GM23248 (cell line): ENCODE measurements at places on chromosomes 1 and 21. TPM values are rescaled to one million over a fixed set of nuclear protein-coding genes. Genes with fewer than 3 reads are reported as not detected.

The SYCP1 gene
- total RNA-seq = not detected in 2 replicates

The C1orf87 gene
- not detected in 2 replicates for total RNA-seq

The AZIN2 gene
- total RNA-seq = 1.5 and 4.4 TPM in 2 replicates

The C1orf21 gene
- 11.6 and 20.0 TPM in 2 replicates for total RNA-seq

The ZNF695 gene
- total RNA-seq = 0.51 and 1.2 TPM in 2 replicates

The RAB42 gene
- total RNA-seq = 2.5 and 6.1 TPM in 2 replicates

GRCh38 chr1:37828410-37829074 lies 20.5 kb upstream of the YRDC start:
- H3K4me1 ChIP-seq = no peaks in the 10 kb centered on the region
- H3K27ac ChIP-seq = no peak overlapping the region
- no peaks in the 10 kb centered on the region for H3K27me3 ChIP-seq
- DNase-seq = no peak
- no peak overlapping the region for H3K4me3 ChIP-seq

DNA sequence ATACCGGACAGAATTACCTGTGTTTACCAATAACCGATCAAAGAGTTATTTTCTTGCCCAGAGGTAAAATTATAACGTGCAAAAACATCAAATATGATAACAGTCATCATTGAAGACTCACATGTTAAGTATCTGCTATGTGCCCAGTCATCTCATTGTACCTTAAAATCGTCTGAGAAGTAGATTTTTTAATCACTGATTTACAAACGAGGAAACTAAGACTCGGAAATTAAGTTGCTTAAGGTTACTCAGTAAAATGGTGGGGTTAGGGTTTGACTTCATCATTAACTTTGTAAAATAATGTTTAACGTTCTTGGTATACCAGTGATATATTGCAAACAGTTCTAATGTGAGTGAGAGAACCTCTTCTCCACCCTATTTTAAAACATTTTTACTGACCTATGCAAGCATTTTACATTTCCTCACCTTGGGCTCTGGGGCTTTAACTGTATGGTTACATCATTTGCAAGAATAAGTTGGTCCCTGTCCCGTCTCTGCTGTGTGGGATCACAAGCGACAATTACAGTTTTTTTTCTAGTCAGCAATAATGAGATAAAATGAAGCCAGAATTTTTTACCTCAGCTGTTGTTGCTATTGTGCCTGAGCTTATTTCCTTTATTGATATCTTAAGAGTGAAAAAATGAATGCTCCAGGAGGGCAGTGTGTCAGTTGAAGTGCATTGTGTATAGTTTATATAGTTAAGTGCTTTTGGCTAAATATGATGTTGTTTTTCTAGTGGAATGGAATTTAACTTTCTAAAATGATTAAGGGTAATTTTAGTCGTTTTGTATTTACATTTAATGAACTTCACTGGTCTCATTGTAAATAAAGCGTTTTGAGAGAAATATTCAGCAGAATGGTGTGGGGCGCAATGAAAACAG lies 2.7 kb downstream of the RPRD2 start:
- peak; percentile 68 for DNase-seq
- no peaks in the 10 kb centered on the region for H3K27me3 ChIP-seq
- no peaks in the 10 kb centered on the region for H3K36me3 ChIP-seq
- peaks cover 14% of the 10 kb centered on the region; the same call in 1 of the 2 replicates for H3K4me1 ChIP-seq

GRCh38 chr1:56175211-56175610 lies 404.2 kb downstream of the PLPP3 start:
- H3K4me1 ChIP-seq = 0 out of 2 replicates have a peak, but pooled peaks cover 4% of the 10 kb centered on the region
- no peaks in the 10 kb centered on the region for H3K36me3 ChIP-seq
- H3K4me3 ChIP-seq = no peak overlapping the region
- H3K27ac ChIP-seq = no peak overlapping the region

- no peak overlapping the region for H3K4me3 ChIP-seq
- H3K36me3 ChIP-seq = no peaks in the 10 kb centered on the region
- no peak overlapping the region for H3K27ac ChIP-seq
These were observed 51.6 kb upstream of the ZC3H11B start for GRCh38 chr1:219664310-219665029.

- peak; percentile 1 for DNase-seq
- H3K4me1 ChIP-seq = no peaks in the 10 kb centered on the region
- H3K4me3 ChIP-seq = peak overlapping the region; percentile 40
- no peaks in the 10 kb centered on the region for H3K36me3 ChIP-seq
- H3K27ac ChIP-seq = no peak overlapping the region
These were observed 47.2 kb downstream of the SYCP1 start for GRCh38 chr1:114901814-114902213.

DNA sequence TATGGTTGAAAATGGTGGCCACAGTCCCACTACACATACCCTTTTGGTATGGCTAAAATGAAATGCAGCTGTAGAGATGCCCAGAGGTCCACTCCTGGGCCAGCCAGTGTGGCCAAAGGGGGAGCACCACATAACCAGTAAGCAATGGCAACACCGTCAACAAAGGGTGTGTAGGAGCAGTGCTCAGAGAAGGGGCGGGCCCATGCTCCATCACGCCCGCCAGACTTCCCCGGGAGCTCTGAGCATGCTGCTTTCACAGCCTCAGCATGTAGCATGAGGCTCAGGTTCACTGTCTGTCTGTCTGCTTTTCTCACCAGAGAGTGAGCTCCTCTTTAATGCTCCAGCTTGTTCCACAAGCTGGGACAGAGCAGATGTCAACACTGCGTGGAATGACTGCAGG lies 537.6 kb downstream of the MATN1 start:
- no peaks in the 10 kb centered on the region for H3K36me3 ChIP-seq
- peaks cover 6% of the 10 kb centered on the region; the same call in 1 of the 2 replicates for H3K27me3 ChIP-seq
- H3K4me3 ChIP-seq = no peak overlapping the region
- DNase-seq = no peak
- H3K4me1 ChIP-seq = peaks cover 2% of the 10 kb centered on the region
- no peak overlapping the region for H3K27ac ChIP-seq

- H3K4me1 ChIP-seq = peaks cover 34% of the 10 kb centered on the region
- peak; percentile 70 for DNase-seq
- H3K27ac ChIP-seq = peak overlapping the region; percentile 58
- peak overlapping the region; percentile 79 for H3K4me3 ChIP-seq
- no peaks in the 10 kb centered on the region for H3K27me3 ChIP-seq
These were observed 1.9 kb downstream of the ADARB1 start for GRCh38 chr21:45076245-45076711.

GRCh38 chr1:78839704-78840277 lies 166.7 kb downstream of the ADGRL4 start:
- H3K27ac ChIP-seq = no peak overlapping the region
- H3K36me3 ChIP-seq = no peaks in the 10 kb centered on the region
- peaks cover 52% of the 10 kb centered on the region for H3K4me1 ChIP-seq
- peak; percentile 53 for DNase-seq
- no peaks in the 10 kb centered on the region for H3K27me3 ChIP-seq

GRCh38 chr21:41774467-41775148 lies 7.8 kb upstream of the RIPK4 start:
- H3K36me3 ChIP-seq = no peaks in the 10 kb centered on the region
- DNase-seq = no peak
- no peak overlapping the region for H3K27ac ChIP-seq

DNA sequence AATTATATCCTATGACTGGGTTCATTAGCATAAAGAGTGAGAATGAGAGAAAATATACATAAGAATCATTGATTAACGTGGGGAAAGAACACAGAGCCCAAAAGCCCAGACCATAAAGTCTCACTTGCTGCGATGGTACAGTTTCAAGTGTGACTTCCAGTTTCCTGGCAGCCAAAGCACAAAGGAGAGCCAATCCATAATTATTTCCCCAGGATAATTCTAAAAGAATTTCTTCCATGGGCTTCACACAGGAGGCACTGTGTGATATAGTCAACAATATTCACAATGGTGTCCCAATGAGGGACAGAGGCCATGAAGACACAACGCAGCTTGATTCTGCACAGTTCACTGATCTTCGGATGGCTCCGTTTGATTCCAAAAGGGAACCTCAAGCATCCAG lies 321.6 kb downstream of the PLPP3 start:
- no peak overlapping the region for H3K27ac ChIP-seq
- H3K27me3 ChIP-seq = no peaks in the 10 kb centered on the region
- H3K36me3 ChIP-seq = no peaks in the 10 kb centered on the region

GRCh38 chr21:25708467-25709065 lies 26.1 kb downstream of the ATP5PF start:
- no peaks in the 10 kb centered on the region for H3K36me3 ChIP-seq
- H3K4me1 ChIP-seq = no peaks in the 10 kb centered on the region
- no peak overlapping the region for H3K27ac ChIP-seq
- no peak overlapping the region for H3K4me3 ChIP-seq
- no peaks in the 10 kb centered on the region for H3K27me3 ChIP-seq
